Hematopoietic multipotent progenitor cell (in vitro differentiated cells): ENCODE measurements at places on chromosomes 12 and 14.

DNA sequence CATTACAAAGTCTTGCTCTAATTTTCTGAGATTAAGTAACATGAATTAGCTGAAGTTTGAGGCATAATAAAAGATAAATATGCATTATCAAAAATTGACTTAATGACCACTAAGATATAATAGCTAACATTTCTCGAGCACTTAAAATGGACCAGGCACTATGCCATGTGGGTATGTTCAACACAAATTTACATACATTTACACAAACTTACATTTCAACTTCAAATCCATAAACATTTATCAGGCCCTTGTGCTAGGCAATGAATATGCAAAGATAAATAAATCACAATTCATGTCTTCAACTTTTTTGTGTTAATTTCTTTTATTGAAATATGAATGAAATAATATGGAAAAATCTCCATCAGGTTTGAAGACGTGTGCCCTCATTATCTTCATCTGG, 108.7 kb downstream of the GAS2L3 start:
- no peak for DNase-seq

GRCh38 chr12:56107242-56107641, 2.9 kb downstream of the PA2G4 start:
- no peak for DNase-seq

GRCh38 chr14:72801836-72802587, 91.9 kb downstream of the DPF3 start:
- no peak for DNase-seq

- DNase-seq, result no peak
Observed at GRCh38 chr12:132622437-132623071, 4.0 kb downstream of the P2RX2 start.

- no peak for DNase-seq
Observed at GRCh38 chr14:77474479-77475177, 16.7 kb downstream of the AHSA1 start.
